Activated CD4-positive, alpha-beta T cell treated with anti-CD3 and anti-CD28 coated beads for 36 hours (primary cell): ENCODE measurements at places on chromosomes 5 and 9.

DNA sequence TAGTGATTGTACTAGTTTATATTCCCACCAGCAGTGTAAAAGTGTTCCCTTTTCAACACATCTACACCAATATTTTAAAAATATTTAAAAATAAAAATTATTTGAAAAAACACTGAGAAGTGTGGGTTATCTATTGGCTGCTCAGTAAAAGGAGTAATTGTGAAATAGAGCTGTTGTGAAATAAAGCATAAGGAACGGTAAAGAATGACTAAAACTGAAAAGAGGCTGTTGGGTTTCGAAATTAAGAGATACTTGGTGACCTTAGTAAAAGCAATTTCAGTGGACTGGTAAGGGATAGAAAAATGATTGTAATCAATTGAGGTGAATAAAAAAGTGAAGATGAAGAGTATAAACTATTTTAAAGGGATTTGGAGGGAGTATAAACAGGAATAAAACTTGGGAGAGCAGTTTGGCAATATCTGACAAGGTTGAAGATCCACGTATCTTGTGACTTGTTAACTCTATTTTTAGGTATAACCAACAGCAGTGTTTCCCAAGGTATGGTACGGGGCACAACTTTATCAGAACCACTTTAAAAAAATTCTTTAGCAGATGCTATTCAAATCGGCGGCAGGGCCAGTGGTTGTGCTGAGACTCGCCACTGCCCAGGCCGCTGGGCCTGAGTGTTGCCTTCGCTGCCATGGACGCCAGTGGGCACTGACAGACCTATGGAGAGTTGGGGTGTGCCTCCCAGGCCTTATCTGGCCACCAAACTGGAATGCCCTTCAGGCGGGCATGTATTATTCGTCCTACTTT, 63.3 kb downstream of the TMEM38B start:
- no peak for DNase-seq

- DNase-seq = no peak
Observed at GRCh38 chr9:86072394-86072877, 26.9 kb downstream of the GOLM1 start.

- DNase-seq = no peak
Observed at GRCh38 chr9:112115970-112116753, 58.9 kb downstream of the SUSD1 start.

DNA sequence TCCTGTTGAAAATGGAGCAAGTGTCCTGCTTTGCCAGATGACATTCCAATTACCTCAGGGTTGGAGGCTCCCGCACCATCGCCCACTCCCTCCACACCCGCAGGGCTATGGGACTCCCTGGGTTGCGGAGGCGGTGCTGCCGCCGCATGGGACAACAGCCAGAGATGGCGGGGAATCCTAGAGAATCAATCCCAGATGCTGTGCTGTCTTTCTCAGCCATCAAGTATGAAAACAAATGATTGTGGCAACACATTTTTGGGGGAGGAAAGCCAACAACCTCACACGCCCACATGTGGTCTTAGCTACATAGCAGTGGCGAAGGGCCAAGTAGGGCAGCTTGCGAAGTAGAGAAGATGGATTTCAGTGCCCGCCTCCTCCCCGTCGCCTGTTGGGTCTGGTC, 46.7 kb downstream of the IL31RA start:
- peak; percentile 27 for DNase-seq

- no peak for DNase-seq
Observed at GRCh38 chr5:61320860-61321259, 11.2 kb upstream of the ZSWIM6 start.
